ENCODE measurements at places on chromosomes 2 and 18.

DNA sequence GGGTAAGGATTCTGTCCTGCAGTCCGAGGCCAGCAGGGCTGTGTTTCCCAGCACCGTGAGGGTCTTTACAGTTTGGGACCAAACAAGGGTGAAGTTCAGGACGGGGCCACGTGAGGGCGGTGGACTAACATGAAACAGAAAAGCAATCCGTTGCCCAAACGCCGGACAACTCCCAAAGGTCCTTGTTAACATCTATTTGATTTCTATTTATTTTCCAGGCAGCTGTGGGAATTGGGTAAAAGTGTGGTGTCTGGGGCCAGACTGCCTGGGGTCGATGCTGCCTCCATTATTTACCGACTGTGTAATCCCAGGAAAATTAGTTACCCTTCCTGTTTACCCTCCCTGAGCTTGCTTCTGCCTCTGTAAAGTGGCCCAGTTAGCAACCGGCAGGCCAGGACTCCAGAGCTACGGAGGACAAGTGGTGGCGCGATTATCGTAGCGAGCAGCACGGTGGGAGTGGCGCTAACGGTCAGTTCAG, 66.3 kb upstream of the TCF7L1 start:
- DNase-seq = peak; percentile 42

GRCh38 chr18:65990944-65991708, 240.3 kb downstream of the CDH7 start:
- no peak for DNase-seq

GRCh38 chr2:144136297-144137010, 383.5 kb downstream of the ZEB2 start:
- no peak for DNase-seq

GRCh38 chr2:179250095-179250494, 14.5 kb downstream of the SESTD1 start:
- DNase-seq = no peak

DNA sequence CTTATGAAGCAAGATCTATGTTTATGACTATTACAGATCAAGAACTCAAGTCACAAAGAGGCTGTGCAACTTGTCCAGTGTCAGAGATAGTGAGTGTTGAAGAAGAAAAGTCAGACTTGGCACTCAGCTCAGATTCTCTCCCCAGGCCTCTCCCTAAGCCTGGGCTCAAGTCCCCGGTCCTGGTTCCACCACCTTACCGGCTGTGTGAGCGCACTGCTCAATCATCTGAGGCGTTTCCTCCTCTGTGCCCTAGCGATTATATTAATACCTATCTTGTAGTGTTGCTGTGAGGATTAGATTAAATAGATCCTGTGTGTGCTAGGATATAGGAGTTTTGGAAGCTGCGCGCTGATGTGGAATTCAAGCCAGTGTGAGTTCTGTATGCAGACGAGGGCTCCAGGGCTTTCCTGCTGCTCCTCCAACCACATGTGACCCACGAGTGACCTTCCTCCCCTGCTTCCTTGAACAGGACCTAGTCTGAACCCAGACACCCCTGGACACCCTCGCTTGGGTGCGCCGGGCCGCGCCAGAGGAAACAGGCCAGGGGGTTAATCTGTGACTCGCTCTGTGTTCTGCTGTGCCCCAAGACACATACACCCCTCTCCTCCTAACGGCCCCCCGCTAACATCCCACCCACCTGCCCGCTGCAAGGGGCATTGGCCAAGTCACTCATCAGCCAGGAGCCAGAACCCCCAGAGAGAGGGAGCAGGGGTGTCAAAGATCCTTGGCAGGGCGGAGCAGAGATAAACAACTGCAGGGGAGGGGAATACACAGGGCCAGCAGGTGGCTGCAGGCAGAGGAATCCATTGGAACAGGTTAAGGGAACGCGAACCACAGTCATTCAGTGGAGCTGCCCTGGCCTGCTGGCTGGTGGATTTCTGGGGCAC, 38.3 kb downstream of the TNS1 start:
- DNase-seq = no peak

DNA sequence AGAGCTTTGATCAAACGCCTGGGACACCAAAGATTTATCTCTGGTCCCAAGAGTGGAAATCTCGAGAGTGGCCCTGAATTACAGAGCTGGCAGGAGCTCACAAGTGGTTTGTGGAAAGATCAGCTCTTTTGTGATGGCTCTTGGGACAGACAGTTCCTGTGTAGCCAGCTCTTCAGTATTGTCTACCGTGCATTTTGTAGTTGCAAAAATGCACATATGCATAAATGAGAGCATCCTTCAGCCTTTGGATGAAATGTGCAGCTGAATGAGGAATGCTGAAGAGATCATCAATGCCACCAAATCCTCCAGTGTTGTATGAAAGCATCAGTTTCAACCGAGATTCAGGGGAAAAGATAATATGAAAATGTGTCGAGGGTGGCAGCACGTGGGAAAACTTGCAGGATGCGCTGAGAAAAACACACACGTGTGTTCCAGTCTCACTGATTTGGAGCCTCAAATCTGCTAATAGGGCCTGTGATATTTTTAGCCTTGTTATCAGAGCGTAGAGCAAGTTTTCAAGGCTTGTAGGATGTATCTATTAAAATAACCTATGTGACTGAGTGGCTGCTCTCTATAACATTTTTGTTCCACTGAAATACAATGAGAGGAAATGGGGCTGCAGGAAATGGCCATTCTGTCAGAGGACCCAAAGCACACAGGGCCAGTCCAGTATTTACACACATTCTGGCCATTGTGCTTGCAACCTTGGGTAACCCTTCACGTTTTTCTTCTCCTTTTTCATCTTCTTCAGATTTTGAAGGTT, 138.7 kb downstream of the PRKCE start:
- no peak for DNase-seq

DNA sequence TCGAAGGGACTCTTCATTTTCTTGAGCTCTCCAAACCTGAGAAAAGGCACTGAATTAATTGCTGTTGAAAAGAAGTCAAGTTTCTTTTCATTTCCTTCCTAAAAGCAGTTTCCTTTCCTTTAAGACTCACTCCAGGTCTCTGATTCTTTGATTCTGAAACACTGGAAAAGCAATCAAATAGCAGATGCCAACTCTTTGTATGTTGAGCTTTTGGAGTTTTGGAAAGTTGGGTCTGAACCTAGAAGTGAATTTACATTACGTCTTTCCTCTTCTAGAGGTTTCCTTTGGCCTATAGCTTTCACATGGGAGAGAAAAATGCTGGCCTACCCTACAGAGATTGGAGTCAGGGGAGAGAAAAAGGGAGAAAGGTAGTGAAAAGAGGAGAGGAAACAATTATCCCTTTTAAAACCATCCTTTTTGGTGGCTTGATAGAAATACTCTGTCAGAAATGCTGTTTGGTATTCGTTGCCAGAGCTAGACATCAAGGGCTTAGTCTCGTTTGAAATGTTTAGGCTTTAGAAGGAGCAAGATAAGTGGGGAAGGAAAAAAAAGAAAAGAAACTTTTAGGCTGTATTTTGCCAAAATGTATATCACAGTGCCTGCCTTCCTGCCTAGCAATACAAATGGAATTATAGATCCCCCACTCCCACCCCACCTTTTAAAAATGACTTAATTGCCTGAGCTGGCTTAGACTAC, 187.7 kb downstream of the PRPF40A start:
- no peak for DNase-seq

Measured in NCI-H1048 (cell line).